ENCODE measurements at places on chromosomes 5 and 9.

GRCh38 chr5:76333571-76333970 is 69.5 kb upstream of the IQGAP2 start:
- no peak for DNase-seq

GRCh38 chr5:3564116-3564515 is 31.5 kb upstream of the IRX1 start:
- DNase-seq, result no peak

- DNase-seq, result peak; percentile 9
Observed at GRCh38 chr5:93676704-93677103, 64.7 kb downstream of the POU5F2 start.

DNA sequence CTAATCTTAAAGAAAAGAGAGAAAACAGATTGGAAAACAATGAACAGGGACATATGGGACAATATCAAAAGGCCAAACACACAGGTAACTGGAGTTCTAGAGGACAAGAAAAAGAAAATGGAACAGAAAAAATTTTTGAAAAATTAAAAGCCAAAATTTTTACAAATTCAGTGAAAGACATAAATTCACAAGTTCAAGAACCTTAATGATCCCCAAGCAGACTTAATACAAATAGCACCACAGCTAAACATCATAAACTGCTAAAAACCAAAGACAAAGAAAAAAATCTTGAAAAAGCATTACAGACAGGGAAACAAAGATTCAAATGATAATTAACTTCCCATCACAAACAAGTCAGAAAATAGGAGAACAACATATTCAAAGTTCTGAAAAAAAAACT is 338.5 kb upstream of the SLC30A5 start:
- DNase-seq, result no peak

DNA sequence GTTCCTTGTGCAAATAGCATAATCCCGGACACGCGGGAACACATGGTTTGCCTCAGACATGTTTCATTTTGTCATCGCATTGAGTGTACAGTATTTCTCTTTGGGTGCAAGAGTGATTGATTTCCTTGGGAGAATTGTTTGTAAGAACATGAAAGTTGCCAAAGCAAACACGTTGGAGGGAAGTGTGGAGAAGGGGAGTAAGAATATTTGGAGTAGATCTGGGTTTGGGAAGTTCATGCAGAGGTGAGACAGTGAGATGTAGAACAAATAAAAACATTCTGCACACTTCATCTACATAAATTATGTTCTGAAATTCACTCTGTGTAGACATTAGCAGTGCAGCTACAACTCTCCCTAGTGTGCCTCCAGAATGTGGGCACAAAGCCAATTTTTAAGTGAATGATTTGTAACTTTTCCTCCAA is 24.0 kb downstream of the FOXD1 start:
- no peak for DNase-seq

DNA sequence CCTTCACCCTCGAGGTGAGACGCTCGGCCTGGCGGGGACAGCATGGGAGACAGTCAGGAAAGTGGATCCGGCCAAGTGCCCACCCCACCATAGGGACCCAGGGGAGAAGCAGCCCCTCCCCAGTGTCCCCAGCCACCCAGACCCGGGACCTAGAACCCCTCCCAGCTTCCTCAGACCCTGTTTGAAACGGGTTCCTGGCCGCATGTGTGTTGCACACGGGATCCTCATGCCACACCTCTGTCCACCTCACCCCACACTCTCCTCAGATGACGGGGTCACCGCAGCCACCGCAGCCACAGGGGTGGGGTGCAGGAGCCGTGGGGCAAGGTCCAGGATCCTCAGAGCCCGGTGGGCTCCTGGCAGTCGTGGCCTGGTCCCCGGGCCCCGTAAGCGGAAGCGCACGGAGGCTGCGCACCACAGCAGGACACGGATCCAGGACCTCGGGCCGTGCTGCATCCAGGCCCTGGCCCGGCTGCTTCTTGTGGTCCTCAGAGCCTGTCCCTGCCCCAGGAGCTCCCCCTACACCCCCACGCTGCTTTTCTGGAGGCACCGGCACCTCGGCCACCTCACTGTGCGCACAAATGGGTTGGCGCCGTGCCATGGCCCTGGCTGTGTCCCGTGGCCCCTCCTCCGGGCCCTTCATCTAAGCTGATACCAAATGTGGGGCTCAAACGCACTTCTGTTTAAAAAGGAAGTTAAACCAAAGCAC is 15.3 kb downstream of the TERT start:
- no peak for DNase-seq

Data from Daoy (cell line).